ENCODE measurements at places on chromosomes 2 and 18.

- DNase-seq, result no peak
These were observed 88.2 kb upstream of the RAPGEF4 start for GRCh38 chr2:172647439-172647838.

DNA sequence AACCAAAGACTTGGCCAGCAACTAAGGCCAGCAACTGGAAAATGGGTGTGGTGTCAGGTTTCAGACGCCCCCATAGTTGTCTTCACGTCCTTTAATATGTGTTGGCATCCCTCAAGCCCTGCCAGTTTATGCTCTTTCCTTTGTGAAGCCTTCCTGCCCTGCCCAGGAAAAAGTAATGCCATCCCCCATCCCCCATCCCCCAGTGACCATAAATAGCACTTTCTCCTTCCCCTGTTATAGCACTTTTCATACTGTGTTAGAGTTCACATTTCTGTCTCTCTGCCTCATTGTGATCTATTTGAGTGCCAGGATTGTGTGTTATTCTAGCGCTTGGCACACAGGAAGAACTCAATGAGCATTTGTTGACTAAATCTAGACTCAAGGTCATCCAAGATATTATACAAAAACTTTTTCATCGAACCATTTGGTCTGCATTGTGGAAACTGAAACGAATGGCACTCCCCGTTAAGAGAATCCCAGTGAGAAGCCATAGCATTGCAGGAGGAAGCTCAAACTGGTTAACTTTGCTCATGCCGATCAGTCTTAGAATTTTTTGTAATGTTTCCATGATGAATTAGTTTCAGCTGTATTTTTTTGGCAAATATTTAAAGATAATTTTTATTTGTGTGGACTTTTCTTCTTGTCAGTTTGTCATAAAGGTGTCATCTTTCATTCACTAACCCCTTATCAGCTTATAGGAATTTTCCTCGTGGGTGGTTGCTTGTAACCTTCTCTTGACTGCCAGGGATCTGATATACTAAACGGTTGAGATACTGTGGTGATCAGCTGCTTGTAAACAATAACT, 15.7 kb downstream of the CRIM1 start:
- no peak for DNase-seq

DNA sequence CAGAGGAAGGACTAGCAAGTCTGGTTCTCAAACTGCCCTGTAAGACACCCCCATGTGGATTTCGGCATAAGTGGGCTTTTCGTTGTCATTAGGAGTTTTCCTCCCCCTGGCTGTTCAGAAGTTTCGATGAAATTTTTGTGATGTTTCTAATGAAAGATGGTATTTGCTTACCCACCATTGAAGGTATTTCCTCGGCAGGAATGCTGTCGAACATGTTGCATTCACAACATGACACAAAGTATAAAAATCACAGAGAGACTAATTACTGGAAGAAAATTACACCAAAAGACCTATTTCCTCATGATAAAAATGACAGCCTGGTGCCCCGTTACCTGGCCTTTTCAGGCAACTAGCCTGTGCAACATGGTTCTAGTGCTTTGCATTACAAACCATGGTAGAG, 144.9 kb downstream of the TXNL1 start:
- DNase-seq, result no peak

DNA sequence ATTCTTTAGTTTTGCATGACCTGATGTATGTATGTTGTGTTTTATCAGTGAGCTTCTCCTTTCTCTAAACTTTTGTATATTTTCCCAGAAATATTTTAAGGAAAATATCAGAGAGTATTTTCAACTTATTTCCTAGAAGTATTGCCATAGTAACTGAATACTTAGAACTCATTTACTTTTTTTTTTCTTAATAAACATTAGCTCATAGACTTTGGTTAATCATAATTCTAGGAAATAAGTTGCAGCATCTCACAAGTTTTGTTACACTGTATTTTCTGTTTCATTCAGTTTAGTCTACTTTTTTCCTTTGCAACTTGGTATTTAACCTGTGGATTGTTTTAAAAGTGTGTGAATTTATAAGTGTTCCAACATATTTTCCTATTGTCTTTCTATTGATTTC, 27.5 kb downstream of the SMCHD1 start:
- no peak for DNase-seq

- DNase-seq, result no peak
These were observed 125.0 kb downstream of the NFATC1 start for GRCh38 chr18:79520478-79521390.

GRCh38 chr2:167355821-167356220, 467.5 kb downstream of the XIRP2 start:
- DNase-seq, result no peak

DNA sequence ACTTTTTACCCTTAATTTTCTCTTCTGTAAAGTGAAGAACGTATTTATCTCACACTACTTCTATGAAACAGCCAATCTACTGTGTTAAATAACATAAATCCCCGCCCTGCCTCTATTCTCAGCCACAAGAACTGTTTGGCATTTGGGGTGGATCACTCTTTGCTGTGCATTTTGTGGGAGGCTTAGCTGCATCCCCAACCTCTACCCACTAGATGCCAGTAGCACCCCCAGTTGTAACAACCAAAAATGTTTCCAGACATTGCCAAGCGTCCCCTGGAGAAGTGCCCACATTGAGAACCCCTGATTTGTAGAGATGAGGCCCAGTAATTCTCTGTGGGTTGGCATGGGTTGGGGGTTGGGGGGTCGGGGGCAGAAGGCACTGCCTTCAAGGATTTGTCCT, 94.7 kb upstream of the BOD1L2 start:
- no peak for DNase-seq

DNA sequence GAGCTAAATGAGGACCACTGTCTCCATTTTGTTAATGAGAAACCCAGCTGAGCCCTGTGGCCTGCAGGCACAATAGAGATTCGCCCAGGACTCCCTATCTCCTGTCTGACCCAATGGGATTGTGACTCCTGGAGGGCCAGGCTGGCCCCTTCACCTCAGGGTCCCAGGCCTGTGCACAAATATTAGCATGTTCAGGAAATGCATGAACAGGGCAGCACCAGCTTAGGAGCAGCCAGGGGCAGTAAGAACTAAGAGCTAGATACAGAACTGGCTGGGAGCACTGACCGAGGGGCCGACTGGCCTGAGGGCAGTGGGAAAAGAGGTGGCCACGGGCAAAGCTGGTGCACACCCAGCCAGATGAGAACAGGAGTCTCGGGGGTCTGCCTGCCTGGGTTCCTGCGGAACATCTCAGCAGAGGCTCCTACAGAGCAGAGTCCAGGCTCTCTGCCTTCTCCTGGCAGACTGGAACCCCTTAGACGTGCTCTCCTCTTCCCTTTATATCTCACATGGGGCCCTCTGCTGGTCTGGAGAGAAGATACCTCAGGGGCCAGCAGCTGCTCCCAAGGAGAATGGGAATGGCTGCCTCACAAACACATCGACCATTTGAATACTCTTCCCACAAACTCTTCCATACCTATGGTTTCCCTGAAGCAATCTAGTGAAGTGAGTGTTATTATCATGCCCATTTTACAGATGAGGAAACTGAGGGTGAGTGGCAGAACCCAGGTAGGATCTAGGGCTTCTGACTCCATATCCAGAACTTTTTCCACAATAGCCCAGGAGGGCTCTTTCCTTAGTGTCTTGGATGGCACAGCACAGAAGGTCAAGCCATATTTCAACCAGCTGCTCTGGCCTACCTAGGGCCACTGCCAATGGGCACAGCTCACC, 77.6 kb upstream of the OTOF start:
- no peak for DNase-seq

DNA sequence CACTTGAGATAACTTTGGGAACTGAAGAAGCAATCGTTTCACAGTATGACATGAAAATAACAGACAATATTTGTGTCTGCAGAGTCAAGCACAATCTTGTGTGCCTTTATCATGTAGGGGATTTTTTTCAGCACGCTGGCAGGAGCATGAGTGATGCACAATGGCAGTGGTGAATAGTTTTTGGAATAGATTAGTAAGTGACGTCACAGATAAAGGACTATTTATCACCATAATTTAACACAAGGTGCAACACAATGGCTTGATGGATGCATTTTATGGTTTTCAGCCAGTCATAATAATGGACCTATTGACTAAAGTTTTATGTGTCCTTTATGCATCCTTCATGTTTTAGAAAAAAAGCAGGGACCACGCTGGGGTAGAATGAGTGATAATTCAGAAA, 559.8 kb upstream of the FANCL start:
- no peak for DNase-seq

GRCh38 chr2:149800624-149801542, 213.3 kb upstream of the MMADHC start:
- DNase-seq, result no peak

GRCh38 chr2:176813621-176814049, 399.0 kb upstream of the HNRNPA3 start:
- no peak for DNase-seq

- DNase-seq, result no peak
These were observed 19.4 kb upstream of the RALBP1 start for GRCh38 chr18:9455718-9456511.

DNA sequence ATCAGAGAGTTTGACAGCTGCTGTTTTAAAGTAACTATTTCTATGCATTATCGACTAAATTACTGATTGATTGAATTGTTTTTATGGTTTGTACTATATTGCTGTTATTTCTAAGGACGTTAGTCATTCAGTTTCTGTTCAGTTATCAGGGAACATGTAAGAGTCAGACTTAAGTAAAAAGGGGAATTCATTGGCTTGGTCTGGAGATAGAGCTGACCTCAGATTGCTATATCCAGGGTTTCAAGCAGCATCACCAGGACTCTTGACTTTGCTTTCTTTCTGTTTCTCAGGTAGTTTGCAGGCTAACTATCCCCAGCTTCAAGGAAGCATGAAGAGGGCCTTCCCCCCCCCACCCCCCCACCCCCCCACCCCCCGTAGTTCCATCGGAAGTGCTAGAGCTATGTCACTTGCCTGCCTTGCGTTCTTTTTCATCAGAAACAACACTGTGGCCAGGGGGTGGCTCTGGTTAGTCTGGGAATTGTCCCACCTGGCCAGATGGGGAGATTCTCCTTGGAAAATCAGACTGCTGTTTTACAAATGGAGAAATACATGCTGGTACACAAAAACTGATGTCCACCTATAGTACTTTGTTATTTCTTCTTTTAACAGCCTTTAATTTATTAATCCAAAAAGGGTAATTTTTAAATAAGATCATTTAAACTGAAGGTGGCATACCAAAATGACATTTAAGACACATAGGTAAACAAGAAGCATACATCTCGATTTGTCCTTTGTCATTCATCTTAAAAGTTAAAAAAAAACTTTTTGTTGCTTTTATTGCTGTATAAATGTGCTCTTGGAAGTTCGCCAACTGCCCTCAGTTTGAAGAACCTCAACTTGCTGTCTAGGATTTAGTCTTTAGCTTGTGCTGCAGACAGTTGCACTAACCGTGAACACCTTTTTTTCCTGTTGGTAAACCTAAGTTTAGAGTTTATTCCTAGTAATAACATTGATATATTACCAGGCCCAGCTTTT, 9.4 kb downstream of the SMAD4 start:
- DNase-seq, result no peak

DNA sequence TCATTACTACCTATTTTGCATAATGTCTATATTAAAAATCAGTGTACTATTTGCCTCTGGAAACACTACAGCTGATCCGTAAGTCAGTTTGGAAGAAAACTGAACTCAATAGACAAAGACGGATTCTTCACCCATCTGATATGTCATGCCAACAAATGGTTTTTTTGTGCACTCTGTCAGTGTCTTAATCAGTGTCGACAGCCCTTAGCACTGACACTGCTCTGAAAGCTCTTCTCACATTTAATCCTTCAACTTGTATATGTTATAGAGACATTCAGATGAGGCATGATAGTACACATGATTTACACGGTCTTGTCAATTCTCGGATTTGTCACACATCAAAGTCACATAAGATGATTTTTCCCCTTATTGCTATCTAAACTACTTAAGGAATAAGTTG, 347.5 kb upstream of the GALNT5 start:
- no peak for DNase-seq

GRCh38 chr18:39380186-39380725, 1814.7 kb upstream of the CELF4 start:
- DNase-seq, result no peak

DNA sequence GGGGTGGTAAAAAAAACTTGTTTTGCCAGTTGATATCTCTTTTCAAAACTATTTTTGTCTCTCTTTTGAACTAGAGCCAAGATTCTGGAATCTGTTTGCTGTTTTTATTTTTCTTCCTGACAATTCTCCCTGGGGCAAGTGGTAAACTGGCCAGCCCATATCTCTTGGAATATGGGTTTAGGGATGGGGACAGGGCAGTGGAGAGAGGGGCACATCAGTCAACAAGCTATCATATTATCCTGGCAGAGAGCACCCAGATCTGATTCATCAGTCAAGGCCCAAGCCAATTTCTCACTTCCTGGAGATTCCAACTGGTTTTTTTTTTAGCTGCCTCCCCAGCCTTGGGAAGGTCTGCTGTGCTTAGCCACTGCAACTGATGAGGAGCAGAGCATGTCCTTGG, 52.3 kb downstream of the ARHGAP28 start:
- no peak for DNase-seq

GRCh38 chr2:180695586-180696401, 284.6 kb upstream of the UBE2E3 start:
- DNase-seq, result no peak

GRCh38 chr2:128622371-128622770, 303.7 kb upstream of the HS6ST1 start:
- DNase-seq, result no peak

DNA sequence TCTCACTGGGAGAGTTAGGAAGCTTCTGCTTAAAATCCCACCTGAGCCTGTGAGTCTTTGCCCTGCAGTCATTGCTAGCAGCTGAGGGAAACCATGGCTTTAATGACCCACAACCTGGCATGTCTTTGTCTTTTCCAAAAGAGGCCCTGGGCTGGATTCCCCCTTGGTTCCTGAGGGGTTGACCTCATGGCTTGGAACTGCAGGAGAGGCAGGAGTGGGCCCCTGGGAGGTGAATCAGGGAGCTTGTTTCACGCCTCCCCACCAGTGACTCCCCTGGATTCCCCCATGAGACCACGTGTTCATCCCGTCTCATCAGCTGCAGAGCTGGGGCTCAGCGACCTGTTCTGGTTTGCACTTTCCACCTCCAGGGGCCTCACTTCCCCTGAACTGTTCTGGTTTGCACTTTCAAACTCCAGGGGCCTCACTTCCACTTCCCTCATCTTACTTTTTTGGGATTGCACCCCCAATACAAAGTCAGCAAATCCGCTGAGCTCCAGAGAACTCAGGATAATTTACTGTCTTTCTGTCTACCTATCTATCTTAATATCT, 58.5 kb upstream of the TMEM18 start:
- no peak for DNase-seq

GRCh38 chr2:230715201-230715600, 2.6 kb downstream of the CAB39 start:
- no peak for DNase-seq

All from hippocampal formation (tissue), 2 donors.